GM12878 (cell line): ENCODE measurements at places on chromosomes 7 and 10. TPM values are rescaled to one million over a fixed set of nuclear protein-coding genes. Genes with fewer than 3 reads are reported as not detected.
A peak's percentile ranks its signal among the peaks of the same experiment; 100 is the strongest.

Gene APBB1IP
- total RNA-seq = 67.0 and 67.4 TPM in 2 replicates

Gene UBE2D4
- total RNA-seq = 8.9 and 10.9 TPM in 2 replicates

Gene NKX2-3
- total RNA-seq = not detected in 2 replicates

Gene TRPV6
- total RNA-seq = not detected in 2 replicates

Gene CFAP46
- total RNA-seq = not detected in 2 replicates

Gene CAV2
- total RNA-seq = 1.8 and 2.7 TPM in 2 replicates

Gene ZNF467
- total RNA-seq = not detected in 2 replicates

Gene AGR2
- total RNA-seq = 0.67 and 1.7 TPM in 2 replicates

Gene TOMM7
- total RNA-seq = 234 and 256 TPM in 2 replicates

Gene TDRD1
- not detected in 2 replicates for total RNA-seq

DNA sequence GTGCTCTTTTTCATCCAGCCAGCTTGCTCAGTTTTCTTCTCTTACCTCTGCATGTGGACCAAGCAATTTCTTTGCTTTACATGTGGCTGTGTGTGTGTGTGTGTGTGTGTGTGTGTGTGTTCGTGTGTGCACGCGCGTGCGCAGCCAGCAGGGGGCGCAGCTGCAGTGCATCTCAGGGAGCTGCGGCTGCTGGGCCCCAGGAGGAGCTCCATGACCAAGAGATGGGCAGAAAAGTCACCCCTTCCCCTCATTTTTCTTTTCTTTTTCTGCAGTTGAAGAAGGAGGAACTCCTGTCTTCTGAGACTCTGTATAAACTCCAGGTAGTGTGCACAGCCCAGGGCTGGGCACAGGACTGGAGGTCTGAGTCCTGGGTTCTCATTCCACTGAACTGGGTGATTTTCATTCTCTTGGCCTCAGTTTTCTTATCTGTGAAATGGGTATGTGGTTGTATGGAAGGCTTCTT is 41.8 kb downstream of the BLNK start:
- peak overlapping the region; percentile 51 for H3K27ac ChIP-seq
- peaks cover 25% of the 10 kb centered on the region for H3K36me3 ChIP-seq
- peaks cover 13% of the 10 kb centered on the region for H3K4me1 ChIP-seq
- H3K27me3 ChIP-seq = no peaks in the 10 kb centered on the region
- no peak overlapping the region for H3K4me3 ChIP-seq
- DNase-seq = peak; percentile 24

GRCh38 chr10:53269482-53269881 is 496.9 kb upstream of the MBL2 start:
- DNase-seq = no peak
- H3K27me3 ChIP-seq = no peaks in the 10 kb centered on the region
- H3K36me3 ChIP-seq = no peaks in the 10 kb centered on the region
- no peaks in the 10 kb centered on the region for H3K4me1 ChIP-seq

DNA sequence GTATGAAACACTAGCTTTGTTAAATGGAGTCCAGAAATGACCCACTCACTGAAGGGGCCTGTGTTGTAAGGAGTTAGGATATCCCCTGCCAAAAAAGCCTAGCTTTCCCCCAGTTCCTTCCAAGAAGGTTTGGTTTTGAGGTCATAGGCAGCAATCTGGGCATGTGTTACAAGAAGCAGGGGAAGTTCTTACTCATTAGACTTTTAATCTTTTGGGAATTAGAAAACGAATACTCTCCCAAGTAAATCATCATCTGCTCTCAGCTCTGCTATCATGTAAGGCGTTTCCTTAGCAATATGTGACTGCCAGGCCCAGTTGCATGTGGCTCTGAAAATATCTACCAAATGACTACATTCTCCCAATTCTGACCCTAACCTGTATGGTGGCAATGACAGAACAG is 3.7 kb downstream of the NOD1 start:
- H3K4me3 ChIP-seq = peak overlapping the region; percentile 15; the same call in 1 of the 2 replicates
- H3K27ac ChIP-seq = peak overlapping the region; percentile 2; the same call in 1 of the 2 replicates
- H3K27me3 ChIP-seq = no peaks in the 10 kb centered on the region
- no peak for DNase-seq

- no peaks in the 10 kb centered on the region for H3K27me3 ChIP-seq
- no peak for DNase-seq
- H3K4me3 ChIP-seq = peak overlapping the region; percentile 8
- peak overlapping the region; percentile 43; the same call in 1 of the 2 replicates for H3K27ac ChIP-seq
- H3K4me1 ChIP-seq = peaks cover 22% of the 10 kb centered on the region; the same call in 1 of the 2 replicates
These were observed 99.8 kb downstream of the KMT2C start for GRCh38 chr7:152335900-152336571.

DNA sequence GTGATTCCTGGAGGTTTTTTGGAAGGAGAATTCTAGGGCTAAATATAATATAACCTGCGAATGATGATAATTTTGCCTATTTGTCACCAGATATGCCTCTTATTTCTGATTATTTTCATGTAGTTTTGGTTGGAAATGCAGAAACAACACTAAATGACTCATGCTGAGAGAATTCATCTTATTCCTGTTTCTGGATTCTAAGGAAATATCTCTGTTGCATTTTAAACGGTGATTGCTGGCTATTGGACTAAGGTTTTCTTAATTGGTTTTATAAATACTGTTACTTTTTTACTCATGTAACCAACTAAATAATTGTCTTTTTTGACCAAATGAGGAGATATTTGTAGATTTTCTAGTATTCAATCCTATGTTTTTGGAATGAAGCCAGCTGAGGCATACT is 204.9 kb upstream of the NPSR1 start:
- H3K4me3 ChIP-seq = no peak overlapping the region
- H3K27ac ChIP-seq = no peak overlapping the region
- no peaks in the 10 kb centered on the region for H3K36me3 ChIP-seq
- DNase-seq = no peak
- H3K27me3 ChIP-seq = no peaks in the 10 kb centered on the region

- peak overlapping the region; percentile 95 for H3K27ac ChIP-seq
- DNase-seq = no peak
- peak overlapping the region; percentile 95 for H3K4me3 ChIP-seq
- H3K27me3 ChIP-seq = no peaks in the 10 kb centered on the region
- no peaks in the 10 kb centered on the region for H3K36me3 ChIP-seq
- peaks cover 4% of the 10 kb centered on the region; the same call in 1 of the 2 replicates for H3K4me1 ChIP-seq
These were observed 694 bp upstream of the WASL start for GRCh38 chr7:123749537-123749857.

GRCh38 chr7:155300641-155301452 is 3.2 kb downstream of the INSIG1 start:
- peaks cover 31% of the 10 kb centered on the region for H3K36me3 ChIP-seq
- H3K27me3 ChIP-seq = no peaks in the 10 kb centered on the region
- no peak for DNase-seq
- H3K27ac ChIP-seq = 0 out of 2 replicates have a peak overlapping the region, but pooled peaks have one; percentile 63
- H3K4me1 ChIP-seq = peaks cover 6% of the 10 kb centered on the region
- H3K4me3 ChIP-seq = peak overlapping the region; percentile 94

GRCh38 chr10:109698086-109698485 is 225.2 kb downstream of the XPNPEP1 start:
- no peak overlapping the region for H3K4me3 ChIP-seq
- H3K36me3 ChIP-seq = no peaks in the 10 kb centered on the region
- no peak overlapping the region for H3K27ac ChIP-seq

DNA sequence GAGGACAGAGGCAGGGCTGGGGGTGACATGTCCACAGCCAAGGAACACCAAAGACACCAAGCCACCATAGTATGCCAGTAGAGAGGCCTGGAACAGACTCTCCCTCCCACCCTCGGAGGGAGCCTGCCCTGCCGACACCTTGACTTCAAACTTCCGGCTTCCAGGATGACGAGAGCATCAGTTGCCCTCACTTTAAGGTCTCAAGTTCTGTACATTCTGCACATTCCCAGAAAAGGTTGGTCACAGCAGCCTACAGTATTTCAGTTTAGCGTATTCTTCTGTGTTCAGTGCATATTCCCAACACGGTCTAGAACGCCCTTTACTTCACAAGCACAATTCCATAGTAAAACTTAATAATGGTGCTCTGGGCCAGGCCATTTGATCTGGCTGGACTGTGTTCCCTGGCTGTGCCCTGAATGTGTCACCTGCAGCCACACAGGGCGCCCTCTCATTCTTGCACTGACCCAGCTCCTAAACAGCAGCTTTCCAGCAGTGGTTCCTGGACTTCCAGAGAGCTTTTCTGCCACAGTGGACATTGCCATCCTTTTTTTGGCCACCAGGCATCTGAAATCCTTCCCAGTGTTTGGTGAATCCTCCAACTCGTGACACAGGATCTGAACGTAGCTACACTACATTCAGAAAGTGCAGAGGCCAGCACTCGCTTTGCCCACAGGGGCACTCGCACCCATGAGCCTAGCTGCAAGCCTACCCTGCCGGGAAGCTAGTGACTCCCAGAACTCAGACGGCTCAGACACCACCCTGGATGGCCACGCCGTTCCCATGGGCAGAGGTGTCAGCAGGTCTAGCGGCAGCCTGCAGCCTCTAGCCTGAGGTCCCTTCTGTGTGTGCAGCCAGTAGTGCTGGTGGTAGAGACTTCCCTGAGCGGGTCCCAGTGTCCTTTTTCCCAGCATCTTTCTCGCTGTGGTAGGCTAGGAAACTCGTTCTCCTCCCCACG is 36.4 kb upstream of the INSIG1 start:
- no peak overlapping the region for H3K27ac ChIP-seq
- no peaks in the 10 kb centered on the region; the same call in 1 of the 2 replicates for H3K27me3 ChIP-seq
- H3K36me3 ChIP-seq = no peaks in the 10 kb centered on the region
- no peak overlapping the region for H3K4me3 ChIP-seq

GRCh38 chr10:123997486-123998196 is 95.8 kb downstream of the CHST15 start:
- peaks cover 3% of the 10 kb centered on the region for H3K27me3 ChIP-seq
- H3K27ac ChIP-seq = no peak overlapping the region
- no peak overlapping the region for H3K4me3 ChIP-seq
- no peaks in the 10 kb centered on the region for H3K36me3 ChIP-seq

GRCh38 chr7:22417841-22418240 is 60.9 kb upstream of the RAPGEF5 start:
- H3K27ac ChIP-seq = no peak overlapping the region
- no peak for DNase-seq
- no peaks in the 10 kb centered on the region for H3K36me3 ChIP-seq
- H3K27me3 ChIP-seq = no peaks in the 10 kb centered on the region

GRCh38 chr7:143327903-143328302 is 12.0 kb downstream of the CLCN1 start:
- H3K36me3 ChIP-seq = no peaks in the 10 kb centered on the region
- H3K4me1 ChIP-seq = peaks cover 10% of the 10 kb centered on the region; the same call in 1 of the 2 replicates
- H3K27ac ChIP-seq = no peak overlapping the region
- H3K4me3 ChIP-seq = no peak overlapping the region
- DNase-seq = no peak

DNA sequence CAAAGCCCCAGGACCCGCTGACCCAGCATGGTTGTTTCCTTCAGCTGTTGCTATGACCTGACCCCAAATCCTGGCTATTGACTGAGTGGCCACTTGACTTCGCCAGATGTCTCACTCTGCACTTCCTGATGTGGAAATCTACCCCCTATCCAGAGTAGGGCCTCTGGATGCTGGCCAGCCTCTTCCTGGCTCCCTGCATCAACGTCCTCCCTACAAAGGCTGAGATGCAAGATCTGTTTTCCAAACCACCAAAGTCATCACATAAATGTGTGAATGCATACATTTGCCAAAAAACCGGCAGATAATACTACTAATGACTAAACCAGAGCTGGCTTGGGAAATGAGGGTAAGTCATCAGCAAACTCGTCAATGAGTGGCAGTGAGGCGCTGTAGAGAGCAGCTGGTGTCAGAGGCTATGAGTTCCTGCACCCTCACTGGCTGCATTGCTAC is 70.4 kb downstream of the PYROXD2 start:
- H3K27me3 ChIP-seq = no peaks in the 10 kb centered on the region
- H3K27ac ChIP-seq = no peak overlapping the region
- no peak overlapping the region for H3K4me3 ChIP-seq
- peaks cover 21% of the 10 kb centered on the region for H3K4me1 ChIP-seq
- H3K36me3 ChIP-seq = no peaks in the 10 kb centered on the region

- H3K36me3 ChIP-seq = no peaks in the 10 kb centered on the region
- no peak overlapping the region for H3K4me3 ChIP-seq
- no peak overlapping the region for H3K27ac ChIP-seq
- DNase-seq = no peak
- H3K27me3 ChIP-seq = no peaks in the 10 kb centered on the region; the same call in 1 of the 2 replicates
These were observed 36.8 kb upstream of the R3HCC1L start for GRCh38 chr10:98097616-98098015.

DNA sequence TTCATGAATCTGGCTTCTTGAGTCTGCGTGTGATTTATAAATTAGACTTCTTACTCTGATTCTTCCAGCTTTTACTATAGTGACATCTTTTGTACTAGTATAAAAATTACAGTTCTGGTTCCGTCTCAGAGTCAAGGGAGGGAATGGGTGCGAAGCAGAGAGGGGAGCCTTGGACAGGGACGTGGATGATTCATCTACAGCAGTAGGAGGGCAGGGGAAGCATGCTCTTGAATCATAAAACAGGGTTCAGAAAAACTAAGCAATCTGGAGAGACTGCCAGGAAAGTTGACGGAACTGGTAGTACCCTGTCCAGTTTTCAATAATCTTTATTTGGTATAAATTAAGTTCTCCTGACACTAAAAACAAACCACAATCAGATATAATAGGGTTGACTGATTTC is 58.1 kb downstream of the ITGA8 start:
- DNase-seq = no peak
- no peaks in the 10 kb centered on the region for H3K36me3 ChIP-seq
- no peaks in the 10 kb centered on the region for H3K4me1 ChIP-seq
- no peak overlapping the region for H3K27ac ChIP-seq
